NCI-H187 (cell line): ENCODE measurements at places on chromosomes 7 and 10.

GRCh38 chr10:73818402-73818801 is 7.0 kb upstream of the NDST2 start:
- DNase-seq: no peak

DNA sequence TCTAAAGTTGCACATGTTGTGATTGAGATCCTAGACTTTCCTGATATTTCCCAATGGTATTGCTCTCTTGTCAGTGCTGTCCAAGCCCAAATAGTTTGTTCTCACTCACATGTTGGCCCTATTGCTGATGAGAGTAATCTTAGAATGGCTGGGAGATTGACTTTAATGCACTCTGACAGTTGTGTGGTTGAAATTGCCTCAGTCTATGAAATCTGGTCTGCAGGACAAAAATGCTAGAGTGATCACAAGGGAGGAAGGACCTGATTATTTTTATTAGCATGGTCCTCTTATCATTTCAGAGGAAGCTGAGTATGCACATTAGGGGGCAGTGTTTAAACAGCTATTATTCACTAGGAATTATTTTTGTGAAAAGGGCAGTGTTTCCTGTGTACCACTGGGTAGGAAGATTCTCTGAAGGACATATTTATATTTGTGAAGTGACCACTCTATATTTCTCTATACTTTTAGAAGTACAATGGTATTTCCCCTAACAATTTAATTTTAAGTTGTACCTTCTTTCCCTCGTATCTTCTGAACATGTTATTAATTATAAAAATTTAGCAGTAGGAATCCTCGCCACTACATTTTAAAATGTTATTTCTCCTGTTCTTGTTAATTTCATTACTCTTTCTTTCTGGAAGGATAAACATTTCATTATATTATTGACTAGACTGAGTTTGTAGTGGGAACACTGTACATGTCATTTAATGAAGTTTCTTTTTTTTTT is 64.4 kb downstream of the SUGCT start:
- no peak for DNase-seq

DNA sequence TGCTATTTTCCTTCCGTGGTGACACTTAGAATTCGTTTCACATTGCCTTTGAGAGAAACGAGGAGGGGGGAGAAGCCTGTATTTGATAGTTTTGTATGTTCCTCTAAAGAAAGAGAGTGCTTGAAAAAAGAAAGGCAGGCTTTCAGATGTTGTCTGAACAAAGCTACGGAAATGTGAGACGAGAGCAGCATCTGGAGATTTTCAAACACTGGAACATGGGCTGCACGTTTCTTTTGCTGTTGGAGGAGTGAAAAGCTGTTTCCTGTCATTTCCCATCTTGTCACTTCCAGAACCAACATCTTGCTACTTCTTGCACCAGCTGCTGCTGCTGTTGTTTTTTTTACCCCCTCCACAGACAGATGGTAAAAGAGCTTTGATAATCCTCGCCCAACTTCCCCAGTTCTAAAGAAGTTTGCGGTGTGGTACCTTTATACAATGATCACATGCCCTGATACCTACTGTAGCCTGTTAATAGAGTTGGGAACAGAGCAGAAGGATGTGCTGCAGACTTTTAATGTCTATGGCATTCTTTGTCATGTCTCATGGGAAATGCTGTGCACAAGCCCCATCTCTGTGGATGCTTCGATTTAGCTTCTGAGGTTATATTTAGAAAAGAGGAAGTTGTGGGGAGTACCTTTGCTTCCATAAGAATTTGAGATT is 408.1 kb downstream of the AUTS2 start:
- DNase-seq: no peak

DNA sequence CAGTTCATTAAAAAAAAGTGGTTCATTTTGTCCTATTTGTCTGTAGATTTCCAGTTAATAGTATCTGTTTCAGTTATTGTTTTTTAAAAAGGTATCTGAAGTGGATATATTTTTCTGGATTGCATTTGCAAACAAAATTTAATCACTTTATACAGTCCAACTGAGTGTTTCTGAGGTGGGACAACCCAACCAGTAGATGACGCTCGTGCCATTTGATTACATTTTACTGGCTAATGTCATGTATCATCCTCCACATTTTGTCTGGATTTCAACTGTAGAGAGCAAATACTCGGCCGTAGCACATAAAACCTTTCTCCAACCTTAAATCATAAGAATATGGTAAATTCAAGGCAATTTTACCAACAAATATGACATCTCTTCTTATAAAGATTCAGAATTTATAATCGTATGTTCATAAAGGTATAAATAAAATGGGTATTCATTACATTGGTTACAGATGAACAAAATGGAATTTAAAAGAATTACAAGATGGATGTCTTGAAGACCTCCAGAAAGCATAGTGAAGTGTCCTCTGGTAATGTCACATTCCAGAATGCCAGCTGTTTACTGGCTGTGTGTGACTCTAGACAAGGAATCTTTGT is 789.0 kb downstream of the PHTF2 start:
- no peak for DNase-seq

- no peak for DNase-seq
Measured at GRCh38 chr7:30226614-30227268, 57.7 kb upstream of the ZNRF2 start.
